Pulmonary artery endothelial cell (primary cell): ENCODE measurements at places on chromosomes 13 and 19. TPM values are rescaled to one million over a fixed set of nuclear protein-coding genes. Genes with fewer than 3 reads are reported as not detected.

GPC6 gene
- under 0.01 TPM in 1 of 2 replicates, not detected in the other for total RNA-seq

DNA sequence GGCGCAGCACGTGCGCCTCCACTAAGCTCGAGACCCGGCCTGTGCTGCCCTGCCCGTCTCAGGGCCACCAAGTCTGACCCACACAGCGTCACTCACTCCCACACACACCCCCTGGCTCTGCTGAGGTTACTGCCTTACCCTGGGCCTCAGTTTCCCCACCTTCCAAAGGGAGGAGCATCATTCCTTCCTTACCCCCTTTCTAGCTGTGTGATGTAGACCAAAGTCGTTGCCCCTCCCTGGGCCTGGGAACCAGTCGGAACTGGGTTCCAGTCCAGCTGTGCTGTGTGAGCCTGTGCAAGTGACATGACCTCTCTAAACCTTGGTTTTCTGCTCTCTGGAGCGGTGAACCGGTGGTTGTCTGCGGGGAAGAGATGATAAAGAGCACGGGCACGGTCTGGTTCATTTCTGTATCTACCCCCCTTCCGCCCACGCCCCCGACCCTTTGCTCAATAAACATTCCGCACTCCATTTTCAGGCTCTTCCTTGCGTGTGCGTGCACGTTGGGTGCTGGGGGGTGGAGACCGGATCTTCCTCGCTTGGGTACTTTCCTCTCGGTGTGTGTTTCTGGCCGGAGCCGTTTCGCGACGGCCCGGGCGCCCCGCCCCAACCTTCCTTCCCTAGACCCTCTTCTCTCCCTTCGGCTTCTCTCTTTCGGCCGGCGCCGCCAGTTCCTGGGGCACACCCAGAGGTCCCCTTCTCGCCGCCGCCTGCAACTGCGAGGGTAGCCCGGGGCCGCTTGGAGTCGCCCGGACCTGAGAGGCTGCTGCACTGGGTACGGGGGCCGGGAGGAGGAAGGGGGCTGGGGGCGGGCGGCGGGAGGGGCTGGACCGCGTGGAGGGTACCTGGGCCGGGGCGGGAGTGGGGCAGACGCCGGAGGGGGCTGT, at the start of gene ZNF581:
Gene ZNF581, plus strand, starts transcription at position 647 of the 884 bp plus-strand sequence. CDS start 923 bp downstream, outside the sequence.
- no peak for DNase-seq

GRCh38 chr13:104086210-104086609, 1020.0 kb upstream of the SLC10A2 start:
- no peak for DNase-seq

DNA sequence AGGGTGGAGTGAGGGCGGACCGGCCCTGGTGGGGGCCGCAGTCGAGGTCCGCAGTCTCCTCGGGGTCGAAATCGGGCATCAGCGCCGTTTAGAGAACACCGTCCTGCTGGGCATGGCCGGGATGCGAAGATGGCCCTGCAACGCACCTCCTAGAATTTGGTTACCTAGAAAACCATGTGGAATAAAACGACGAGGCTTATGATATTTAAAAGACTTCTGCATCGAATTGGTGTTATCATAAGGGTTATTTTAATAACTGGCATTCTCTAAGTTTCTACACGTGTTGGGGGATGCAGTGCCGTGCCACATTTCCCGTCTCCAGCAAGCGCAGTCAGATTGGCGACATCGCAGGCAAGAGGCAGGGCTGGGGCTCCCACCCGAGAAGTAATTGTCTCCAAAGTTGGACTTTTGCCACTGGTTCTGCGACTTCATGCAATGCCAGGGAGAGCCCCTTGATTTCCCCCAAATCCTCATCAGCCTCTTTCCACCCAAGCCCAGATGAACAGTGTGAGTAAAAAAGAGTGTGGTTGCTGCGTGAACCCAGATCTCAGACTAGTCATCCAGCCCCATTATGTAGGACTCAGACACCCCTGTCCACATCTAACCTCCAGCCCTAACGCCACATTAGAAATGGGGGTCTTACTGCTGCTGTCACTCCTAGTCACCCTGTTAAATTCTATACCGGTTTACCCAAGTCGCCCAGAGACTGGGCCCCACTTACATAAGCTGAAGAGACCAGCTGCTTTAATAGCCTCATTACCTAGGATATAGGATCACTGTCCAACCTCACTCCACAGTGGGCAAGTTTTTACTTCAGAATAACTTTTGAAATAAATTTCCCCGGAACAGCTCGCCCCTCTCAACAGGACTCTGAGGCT, 571 bp upstream of the DHRS12 start:
- DNase-seq: no peak

DNA sequence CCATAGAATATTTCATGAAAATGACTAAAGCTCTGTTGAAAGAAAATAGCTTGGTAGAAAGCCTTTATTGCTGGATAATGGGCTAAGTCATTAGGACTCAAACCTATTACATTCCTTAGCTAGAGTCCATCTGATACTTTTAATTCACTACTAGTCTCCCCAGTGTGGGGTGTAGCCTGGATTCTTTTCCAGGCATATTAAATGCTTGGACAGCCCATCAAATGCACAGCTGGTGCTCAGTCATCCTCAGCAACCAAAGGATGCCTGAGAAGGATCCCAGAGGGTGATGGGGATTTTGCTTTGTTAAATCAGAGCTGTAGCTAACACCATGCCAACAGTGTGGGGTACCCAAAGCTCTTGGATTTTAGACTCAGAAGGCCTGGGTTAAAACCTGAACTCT, 153.5 kb downstream of the DLEU7 start:
- no peak for DNase-seq

DNA sequence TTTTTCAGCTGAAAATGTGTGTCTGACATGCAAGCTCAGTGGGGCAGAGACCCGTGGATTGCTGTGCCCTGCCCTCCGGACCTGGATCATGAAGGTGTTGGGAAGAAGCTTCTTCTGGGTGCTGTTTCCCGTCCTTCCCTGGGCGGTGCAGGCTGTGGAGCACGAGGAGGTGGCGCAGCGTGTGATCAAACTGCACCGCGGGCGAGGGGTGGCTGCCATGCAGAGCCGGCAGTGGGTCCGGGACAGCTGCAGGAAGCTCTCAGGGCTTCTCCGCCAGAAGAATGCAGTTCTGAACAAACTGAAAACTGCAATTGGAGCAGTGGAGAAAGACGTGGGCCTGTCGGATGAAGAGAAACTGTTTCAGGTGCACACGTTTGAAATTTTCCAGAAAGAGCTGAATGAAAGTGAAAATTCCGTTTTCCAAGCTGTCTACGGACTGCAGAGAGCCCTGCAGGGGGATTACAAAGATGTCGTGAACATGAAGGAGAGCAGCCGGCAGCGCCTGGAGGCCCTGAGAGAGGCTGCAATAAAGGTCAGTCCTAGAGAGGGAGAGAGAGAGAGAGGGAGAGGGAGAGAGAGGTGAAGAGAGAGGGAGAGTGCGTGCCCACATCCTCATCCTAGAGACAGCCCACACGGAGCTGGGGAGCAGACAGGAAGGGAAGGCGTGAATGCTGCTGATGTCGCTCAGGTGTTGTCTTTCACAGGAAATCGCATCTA, 5.1 kb upstream of the DCUN1D2 start:
- no peak for DNase-seq

TMEM255B gene
- 19.1 and 37.3 TPM in 2 replicates for total RNA-seq

DNA sequence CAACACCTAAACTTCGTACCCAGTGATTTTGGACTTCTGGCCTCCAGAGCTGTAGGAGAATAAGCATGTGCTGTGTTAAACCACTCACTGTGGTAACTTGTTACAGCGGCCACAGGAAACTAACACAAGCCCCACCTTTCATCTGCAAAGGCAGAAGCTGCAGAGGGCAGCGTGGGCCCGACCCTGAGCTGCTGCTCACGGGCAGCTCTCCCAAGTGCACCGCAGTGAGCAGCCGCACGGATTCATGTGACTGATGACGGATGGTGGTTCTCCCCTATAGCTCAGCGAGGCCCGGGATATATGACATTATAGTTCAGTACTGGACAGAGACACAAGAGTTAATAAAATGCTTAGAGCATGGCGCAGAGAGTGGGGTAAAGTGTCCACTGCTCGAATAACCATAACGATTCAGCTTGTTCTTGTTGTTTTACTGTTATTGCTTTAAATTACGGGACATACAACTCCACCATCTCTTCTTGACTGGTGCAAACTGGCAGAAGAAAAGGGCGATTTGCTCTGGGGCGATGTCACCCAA, 21.9 kb downstream of the VRK3 start:
- DNase-seq: no peak

GRCh38 chr13:98851276-98851675, 98.8 kb upstream of the SLC15A1 start:
- DNase-seq: no peak

DNA sequence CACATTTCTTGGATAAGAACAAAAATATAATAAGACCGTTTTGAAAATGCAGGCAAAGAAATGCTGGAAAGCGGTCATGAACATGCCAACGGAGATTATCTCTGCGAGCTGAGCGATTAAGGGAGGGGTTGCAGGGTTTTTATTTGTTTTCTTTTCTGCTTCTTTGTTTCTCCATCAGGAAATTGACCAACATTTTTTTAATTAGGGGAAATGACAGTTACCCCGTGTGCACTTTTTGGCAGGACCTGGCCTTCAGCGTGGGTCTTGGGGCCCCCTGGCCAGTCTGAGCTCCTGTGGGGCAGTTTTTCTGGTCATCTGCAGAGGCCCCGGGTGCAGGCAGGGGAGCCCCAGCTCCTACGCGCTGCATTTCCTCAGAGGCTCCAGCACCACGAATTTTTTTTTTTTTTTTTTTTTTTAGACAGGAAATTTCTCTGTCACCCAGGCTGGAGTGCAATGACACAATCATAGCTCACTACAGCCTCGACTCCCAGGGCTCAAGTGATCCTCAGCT, 31.3 kb upstream of the HOMER3 start:
- DNase-seq: no peak

- DNase-seq: peak; percentile 46
Measured at GRCh38 chr19:53467485-53468262, at the start of gene ZNF813. Gene ZNF813 (plus strand): TSS chr19:53467733. CDS start chr19:53483823, 16,090 bp downstream.

GRCh38 chr13:93859716-93860115, 619.8 kb downstream of the DCT start:
- no peak for DNase-seq

DNA sequence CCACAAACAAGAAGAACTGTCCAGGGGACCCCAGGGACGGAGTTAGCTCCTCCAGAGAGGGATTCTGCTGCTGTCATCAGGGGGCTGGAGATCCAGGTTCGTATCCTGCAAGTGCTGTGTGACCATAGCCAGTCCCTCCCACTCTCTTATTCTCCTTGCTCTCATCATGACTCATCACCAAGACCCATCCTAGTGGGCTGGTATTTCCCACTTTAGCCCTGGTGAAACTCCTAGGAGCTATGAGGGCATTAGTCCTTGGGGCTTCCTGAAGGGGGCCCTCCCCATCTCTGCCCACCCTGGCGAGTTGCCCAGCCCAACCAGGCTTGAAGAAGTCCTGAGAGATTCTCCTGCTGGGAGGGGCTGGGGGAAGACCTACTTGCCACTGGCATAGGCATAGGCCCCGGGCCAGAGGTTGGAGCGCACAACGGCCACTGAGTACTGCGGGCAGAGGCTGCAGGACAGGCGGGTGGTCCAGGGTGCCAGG, 7.5 kb upstream of the DMWD start:
- DNase-seq: no peak

DNA sequence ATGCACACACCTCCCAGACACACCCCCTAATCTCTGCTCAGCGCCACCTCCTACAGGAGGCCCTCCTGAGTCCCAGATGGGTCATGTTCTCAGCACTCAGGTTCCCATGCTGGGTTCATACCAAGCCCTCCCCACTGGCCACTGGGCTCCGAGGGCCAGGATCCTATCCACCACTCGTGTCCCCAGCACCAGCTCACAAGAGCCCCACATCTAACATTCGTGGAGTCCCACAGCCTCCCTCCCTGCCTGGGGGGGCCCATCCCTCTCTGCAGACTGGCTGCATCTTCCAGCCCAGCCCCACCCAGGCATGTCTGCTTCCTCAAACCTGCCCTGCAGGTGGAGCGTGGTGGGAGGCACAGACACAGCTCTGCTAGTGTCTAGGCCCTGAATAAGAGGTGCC, 227.4 kb downstream of the TUBA3C start:
- no peak for DNase-seq

- DNase-seq: no peak
Measured at GRCh38 chr19:49805822-49806619, 7.1 kb downstream of the FUZ start.

DNA sequence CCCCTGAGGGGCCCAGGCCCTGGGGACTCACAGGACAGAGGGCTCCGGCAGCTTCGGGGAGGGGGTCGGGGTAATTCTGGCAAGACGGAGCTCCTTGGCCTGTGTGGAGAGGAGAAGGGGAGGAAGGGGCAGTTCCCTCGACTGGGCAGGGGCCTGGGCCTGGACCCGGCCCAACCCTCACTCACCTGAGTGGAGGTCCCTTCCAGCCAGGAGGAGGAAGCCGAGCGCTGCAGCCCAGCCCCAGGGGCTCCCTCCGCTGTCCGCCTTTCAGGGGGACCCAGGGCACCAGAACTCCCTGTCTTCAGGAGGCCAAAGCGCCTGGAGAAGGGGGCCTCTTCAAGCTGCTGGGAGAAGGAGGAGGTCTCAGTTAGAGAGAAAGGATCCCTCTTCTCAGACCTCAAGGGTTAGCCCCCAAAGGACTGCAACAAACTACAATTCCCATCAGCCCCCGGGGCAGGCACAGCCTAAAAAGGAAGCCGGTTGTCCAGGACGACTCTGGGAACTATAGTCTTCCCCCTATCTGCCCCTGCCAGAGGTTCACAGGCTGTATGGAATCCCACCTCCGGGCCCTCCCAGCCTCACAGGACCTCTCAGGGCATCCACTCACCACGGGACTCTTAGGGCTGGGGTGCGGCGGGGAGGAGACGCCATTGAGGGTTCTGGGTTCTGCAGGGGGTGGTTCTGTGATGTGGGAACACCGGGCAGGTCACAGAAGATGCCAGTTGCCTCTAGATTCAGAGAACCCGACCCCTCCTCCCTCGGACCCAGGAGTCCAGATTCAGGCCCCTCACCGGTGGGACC, 19.8 kb downstream of the EPS8L1 start:
- no peak for DNase-seq

ZNF578 gene
- total RNA-seq: 2.2 and 3.8 TPM in 2 replicates

GRCh38 chr13:75308222-75308621, 173.7 kb downstream of the TBC1D4 start:
- DNase-seq: no peak

GRCh38 chr13:24265453-24265852, 43.9 kb upstream of the C1QTNF9 start:
- DNase-seq: no peak

DNA sequence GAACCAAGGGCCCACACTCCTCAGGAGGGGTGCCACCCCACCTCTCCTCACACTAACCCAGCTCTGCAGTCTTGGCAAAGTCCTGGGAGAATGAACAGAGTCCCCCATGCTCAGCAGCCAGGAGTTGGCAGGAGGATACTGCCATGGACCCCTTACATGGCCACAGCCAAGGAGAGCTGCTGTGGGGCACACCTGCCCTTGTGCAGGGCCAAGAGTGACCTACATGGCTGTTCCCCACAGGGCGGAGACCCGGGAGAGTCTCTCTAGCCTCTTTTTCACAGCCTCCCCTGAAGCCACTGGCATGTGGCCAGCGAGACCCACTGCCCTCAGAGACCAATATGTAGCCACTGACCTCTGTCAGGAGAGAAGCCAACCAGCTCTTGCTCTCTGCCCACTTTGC, 45.9 kb upstream of the VSTM2B start:
- no peak for DNase-seq
